ENCODE measurements at places on chromosomes 1 and 21.

- no peak for DNase-seq
Observed at GRCh38 chr1:60277269-60277668, 203.7 kb upstream of the C1orf87 start.

DNA sequence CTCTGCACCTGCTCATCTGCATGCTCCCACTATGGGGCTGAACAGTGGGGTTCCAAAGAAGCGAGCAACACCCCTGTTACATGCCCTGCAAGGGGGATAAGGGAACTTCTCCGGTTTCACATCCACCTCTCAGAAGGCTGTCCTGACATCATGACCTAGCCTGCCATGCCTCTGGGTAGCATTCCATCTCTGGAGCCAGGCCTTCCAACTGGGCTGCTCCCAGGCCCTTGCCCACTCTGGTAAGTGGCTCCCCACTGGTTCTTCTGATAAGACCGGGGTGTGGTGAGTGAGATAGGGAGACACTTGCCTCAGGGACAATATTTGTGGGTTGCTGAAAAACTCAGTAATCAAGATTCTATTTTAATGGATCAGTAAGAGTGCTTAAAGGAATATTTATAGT is 57.8 kb downstream of the KCNJ15 start:
- no peak for DNase-seq

- DNase-seq: no peak
Observed at GRCh38 chr1:67827688-67828087, 5.6 kb downstream of the GNG12 start.

DNA sequence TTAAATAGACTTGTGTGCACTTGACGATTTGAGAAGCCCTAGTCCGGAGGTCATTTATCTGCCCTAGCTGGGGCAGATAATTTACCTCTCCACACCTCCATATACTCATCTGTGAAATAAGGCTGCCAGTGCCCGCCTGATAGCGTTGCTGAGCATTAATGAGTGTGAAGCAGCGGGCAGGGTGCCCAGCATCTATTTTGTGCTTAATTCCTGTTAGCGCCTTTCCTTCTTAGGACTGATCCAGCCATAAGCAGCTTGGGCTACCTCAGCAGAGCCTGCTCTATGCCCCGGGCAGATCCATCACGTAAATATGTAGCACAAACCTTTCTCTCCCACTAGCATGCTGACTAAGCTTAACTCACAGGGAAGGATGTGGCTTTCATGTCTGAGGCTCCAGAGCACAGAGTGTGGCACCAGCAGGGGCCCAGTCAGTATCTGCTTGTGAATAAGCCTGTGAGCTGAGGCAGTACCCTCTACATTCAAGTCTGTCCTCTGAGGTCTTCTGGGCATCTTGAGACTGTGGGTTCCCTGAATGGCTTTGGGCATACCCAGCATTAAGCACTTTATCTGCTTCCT is 21.5 kb upstream of the RNF187 start:
- DNase-seq: no peak

DNA sequence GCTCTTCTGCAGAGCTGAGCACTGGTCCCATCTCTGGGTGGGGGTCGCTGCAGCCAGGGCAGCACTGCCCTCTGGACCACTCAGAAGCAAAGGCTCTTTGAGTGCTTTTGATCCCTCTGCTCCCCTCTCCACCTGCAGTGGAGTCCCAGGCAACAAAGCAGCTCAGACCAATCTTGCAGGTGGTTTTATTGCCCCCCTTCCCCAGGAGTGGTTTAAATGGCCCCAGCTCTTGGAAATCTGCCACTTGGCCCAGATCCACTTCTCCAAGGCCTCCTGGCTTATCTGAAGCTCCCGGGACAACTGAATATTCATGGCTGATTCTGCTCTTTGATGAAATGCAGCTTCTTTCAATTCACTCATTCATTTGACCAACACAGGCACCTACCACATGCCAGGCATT is 2.7 kb downstream of the STUM start:
- DNase-seq: no peak

- no peak for DNase-seq
Observed at GRCh38 chr1:17841944-17842343, 86.8 kb downstream of the ACTL8 start.

- no peak for DNase-seq
Observed at GRCh38 chr1:19979494-19979977, at the start of gene PLA2G2A. TSS of gene PLA2G2A (minus strand) at chr1:19979618. CDS start at chr1:19978773, 845 bp downstream.

DNA sequence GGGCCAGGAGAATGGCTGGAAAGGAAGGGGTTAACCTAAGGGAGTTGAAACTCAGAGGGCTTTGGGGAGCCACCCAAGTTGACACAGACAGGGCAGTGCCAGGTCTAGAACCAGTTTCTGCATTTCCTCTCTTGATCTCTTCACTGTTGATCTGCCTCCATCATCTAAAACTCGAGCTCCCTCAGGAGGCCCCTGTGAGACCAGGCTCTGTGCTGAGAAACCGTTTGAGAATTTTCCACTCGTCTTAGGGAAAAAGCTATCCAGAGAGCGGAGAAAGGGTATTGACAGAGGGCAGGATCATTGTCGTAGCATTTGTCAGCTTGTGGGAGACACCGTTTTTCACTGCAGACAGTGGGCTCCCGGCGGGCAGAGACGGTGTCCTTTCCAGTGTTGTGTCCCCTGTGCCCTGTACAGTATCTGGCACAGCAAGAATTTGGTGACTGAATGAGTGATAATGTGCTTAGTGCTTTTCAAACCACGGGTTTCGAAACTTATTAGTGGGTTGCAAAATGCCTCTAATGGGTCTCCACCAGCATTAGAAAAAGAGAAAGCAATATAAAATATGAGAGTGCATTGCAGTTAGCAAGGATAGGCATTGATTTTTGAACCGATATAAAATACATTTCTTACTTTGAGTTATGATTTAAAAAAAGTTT is 31.1 kb downstream of the PROK1 start:
- no peak for DNase-seq

- DNase-seq: no peak
Observed at GRCh38 chr1:44988531-44989156, 2.2 kb upstream of the EIF2B3 start.

GRCh38 chr1:110258734-110259133 is 48.6 kb downstream of the KCNC4 start:
- no peak for DNase-seq

- DNase-seq: no peak
Observed at GRCh38 chr1:210294999-210295745, 33.5 kb upstream of the HHAT start.

GRCh38 chr1:212976586-212976985 is 26.2 kb downstream of the VASH2 start:
- DNase-seq: no peak

- DNase-seq: no peak
Observed at GRCh38 chr1:197919346-197920066, 2.3 kb downstream of the LHX9 start.

- no peak for DNase-seq
Observed at GRCh38 chr1:22963044-22963677, 9.5 kb downstream of the LACTBL1 start.

DNA sequence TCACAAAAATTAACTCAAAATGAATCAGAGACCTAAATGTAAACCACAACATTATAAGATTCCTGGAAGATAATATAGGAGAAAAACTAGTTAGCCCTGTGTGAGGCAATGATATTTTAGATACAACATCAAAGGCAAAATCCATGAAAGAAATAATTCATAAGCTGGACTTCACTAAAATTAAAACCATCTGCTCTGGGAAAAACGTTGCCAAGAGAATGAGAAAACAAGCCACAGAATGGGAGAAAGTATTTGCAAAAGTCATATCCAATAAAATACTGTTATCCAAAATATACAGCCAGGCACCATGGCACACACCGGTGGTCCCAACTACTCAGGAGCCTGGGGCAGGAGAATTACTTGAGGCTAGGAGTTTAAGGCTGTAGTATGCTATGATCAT is 70.3 kb downstream of the SYF2 start:
- no peak for DNase-seq

GRCh38 chr1:6465461-6466005 is 440 bp downstream of the TNFRSF25 start:
- DNase-seq: no peak

GRCh38 chr1:41481109-41481775 is 3.2 kb downstream of the EDN2 start:
- DNase-seq: no peak

- no peak for DNase-seq
Observed at GRCh38 chr1:172940174-172940855, 110.4 kb downstream of the TNFSF18 start.

DNA sequence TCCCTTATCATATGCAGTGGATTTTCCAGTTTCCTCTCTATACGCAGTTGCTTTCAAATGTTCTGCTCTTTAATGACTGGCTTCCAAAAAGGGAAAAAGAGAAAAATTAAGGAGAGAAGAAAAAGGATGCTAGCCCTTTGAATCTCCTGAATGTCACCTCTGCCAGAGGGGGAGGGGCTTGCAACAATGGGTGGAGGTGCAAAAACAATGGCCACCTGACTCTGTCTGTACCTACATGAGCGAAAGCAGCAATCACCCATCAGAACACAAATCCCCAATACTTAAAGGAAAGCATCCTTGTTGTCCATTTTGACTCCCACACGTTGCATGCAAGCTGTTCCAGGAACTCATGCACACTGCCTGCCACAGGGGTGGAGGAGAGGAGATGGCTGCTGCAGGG is 61.2 kb downstream of the CCDC30 start:
- no peak for DNase-seq

DNA sequence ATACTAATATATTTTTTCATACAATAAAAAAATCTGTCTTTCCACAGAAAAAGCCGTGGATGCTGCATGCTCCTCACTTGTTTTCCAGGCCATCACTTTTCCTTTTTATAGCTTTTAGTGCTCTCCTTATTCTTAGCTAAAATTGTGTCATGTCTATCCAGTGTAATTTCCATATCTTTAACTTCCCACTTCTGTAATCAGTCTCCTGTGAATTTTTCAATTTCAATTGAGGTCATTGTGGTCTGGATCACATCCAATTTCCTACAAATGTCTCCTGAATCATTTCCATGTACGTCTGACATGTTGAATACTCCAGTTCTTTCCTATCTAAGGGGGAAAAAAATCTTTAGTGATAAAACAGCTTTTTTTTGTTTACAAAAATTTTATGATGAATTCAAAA is 838.2 kb upstream of the B3GALT2 start:
- DNase-seq: no peak

DNA sequence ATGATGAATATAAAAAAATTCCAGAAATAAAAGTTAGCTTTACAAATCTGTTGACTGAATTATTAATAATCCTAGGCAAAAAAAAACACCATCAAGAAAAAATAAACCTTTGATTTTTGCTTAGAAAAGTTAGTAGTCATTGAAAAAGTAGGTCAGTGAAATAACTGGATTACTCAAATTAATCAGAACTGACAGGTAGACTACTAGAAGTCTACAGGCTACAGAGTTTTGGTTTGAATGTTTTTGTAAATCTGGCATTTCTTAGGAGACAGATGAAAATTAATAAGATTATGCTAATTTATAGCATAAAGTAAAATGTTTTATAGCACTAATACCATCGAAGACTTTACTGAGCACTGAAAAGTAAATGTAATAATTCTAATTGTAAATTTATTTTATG is 511.9 kb downstream of the PTPRC start:
- no peak for DNase-seq

DNA sequence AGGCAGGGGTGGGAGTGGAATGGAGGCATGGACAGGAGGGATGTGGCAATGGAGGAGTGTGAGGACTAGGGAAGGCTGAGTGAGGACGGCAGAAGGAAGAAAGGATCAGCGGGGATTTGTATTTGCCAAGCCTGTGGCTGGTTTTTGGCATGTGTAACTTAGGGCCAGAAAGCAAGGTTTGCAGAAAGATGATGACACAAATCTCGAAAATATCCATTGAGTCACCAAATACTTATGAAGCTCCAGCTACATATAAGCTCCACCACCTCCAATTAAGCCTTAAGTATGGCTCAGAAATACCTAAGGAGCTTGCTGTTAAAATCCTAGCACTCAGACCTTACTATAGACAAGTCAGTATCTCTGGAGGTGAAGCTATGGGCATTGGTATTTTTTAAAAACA is 90.1 kb downstream of the OMA1 start:
- DNase-seq: no peak

- no peak for DNase-seq
Observed at GRCh38 chr1:155032886-155033285, 695 bp downstream of the DCST2 start.

GRCh38 chr1:217089361-217090014 is 366.3 kb upstream of the ESRRG start:
- DNase-seq: no peak

- no peak for DNase-seq
Observed at GRCh38 chr1:158799689-158800088, 18.7 kb upstream of the OR6N2 start.

- DNase-seq: no peak
Observed at GRCh38 chr1:17605582-17606344, 66.3 kb downstream of the ARHGEF10L start.

- DNase-seq: no peak
Observed at GRCh38 chr1:41362357-41362721, 1.1 kb downstream of the FOXO6 start.

DNA sequence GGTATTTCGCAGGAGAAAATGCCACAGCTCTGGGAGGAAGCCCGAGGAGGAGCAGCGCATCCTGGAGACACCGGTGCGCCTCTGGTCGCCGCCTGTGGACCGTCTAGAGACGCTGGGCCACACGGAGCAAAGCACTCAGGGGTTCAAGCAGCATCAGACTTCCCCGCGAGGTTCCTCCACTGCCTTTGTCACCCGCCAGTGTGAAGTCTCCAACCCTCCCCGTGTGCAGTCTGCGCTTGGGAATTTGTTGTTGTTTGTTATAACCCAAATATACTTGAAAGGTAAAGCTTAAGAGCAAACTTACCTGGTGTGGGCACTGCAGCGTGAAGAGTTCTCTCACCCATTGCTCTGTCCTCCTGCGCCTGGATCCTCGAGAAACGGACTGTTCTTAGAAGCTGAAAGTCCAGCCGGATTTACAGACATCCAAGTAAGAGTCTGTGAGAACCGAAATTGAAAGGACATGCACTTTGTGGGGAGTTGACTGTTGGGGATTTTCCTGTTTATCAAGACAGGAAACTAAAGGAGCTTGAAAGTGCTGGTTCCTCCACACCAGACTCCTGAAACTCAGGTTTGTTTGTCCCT is at the start of gene GBP4:
GBP4 (minus strand) TSS at position 452 of the 582 bp plus-strand sequence; CDS start at position 344, 108 bp downstream.
- peak; percentile 23 for DNase-seq

GRCh38 chr1:175244206-175244605 is 51.6 kb upstream of the KIAA0040 start:
- DNase-seq: no peak

DNA sequence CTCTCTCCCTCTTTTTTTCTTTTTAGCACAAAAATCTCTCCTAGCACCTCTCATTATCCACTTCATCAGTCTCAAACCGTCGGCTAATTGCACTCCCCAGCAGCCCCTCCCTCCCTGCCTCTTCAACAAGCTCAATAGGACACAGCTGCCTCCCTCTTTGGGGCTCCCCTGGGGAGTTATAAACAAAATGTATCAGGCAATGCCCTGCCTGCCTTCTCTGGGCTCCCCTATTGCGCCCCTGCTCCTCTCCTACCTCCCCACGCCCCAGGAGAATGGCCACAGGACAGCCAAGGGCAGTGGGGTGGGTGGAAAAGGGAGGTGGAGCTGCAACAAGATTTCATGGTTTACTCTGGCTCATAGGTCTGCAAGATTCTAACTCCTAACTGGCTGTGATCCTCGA is 147.1 kb upstream of the GRIK3 start:
- DNase-seq: no peak

GRCh38 chr1:247407180-247407616 is 8.8 kb upstream of the NLRP3 start:
- peak; percentile 44 for DNase-seq

- DNase-seq: no peak
Observed at GRCh38 chr1:33361532-33362235, 40.8 kb upstream of the A3GALT2 start.

Measured in stimulated activated CD8-positive, alpha-beta memory T cell treated with anti-CD3 and anti-CD28 coated beads, Interleukin-4, amount 100 ng/mL, for 24 hours (primary cell).